ENCODE measurements at places on chromosomes 1 and 21.

- no peak for DNase-seq
Measured at GRCh38 chr1:40318476-40318875, 1.4 kb upstream of the COL9A2 start.

DNA sequence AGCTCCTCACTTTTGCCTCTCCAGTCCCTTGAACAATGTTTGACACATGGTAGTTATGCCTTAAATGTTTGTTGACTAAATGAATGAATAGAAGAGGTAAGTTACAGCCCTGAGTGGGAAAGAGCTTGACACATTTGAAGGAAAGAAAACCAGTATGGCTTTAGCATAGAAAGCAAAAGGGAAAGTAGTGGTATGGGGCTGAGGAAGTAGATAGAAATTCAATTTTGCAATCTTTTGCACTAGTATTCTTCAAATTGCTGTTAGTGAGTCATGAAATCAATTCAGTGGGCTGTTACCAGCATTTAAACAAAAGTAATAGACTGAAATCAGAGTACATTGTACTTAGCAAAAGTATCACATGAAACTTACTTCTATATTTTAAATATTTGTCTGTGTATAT lies 21.1 kb downstream of the PLA2G4A start:
- no peak for DNase-seq

GRCh38 chr1:190001187-190001586 lies 476.5 kb downstream of the BRINP3 start:
- DNase-seq, result no peak

DNA sequence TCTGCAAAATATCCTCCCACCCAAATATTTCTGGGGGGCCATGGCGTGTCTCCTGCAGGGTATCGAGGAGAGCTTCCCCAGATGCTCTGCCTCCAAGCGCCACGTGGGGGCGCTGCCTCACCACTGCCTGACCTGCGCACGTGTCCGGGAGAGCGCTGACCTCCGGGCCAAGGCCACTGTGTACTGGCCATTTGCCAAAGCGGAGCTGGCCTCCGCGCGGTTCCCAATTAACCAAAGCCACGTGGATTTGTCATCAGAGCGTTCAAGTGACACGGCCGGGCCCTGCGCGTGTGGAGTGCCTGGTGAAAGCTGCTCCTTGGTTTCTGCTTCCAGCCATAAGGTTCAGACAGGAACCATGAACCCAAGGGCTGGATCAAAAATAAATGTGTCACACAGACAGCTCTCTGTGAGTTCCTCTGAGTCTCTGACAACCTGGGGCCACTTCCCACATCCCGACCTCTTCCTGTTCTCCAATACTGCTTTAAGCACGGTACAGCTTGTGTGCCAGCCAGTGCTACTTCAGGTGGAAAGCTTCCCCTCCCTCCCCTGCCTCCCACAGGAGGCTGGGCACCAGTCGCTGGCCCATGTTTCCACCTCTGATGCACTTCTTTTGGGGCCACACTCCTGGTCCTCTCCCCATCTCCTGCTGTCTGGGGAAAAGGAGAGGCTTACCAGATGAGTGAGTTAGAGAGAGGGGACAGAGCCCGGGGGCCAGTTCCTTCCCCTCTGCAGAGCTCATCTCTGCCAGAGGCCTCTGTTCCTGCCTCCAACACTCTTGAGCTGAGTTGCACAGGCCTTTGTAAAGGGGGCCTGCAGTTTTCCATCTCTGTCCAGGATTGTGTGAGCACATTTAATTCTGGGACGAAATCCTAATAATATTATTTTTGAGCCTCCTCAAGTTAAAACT lies 26.1 kb downstream of the ZP4 start:
- DNase-seq, result peak; percentile 48

GRCh38 chr1:8910331-8910730 lies 31.8 kb upstream of the ENO1 start:
- DNase-seq, result no peak

- no peak for DNase-seq
Measured at GRCh38 chr1:65321879-65322278, 12.5 kb downstream of the DNAJC6 start.

- DNase-seq, result peak; percentile 55
Measured at GRCh38 chr1:223479718-223480425, 86.7 kb downstream of the CCDC185 start.

- no peak for DNase-seq
Measured at GRCh38 chr1:99768104-99768503, 1.7 kb upstream of the FRRS1 start.

- DNase-seq, result peak; percentile 92
Measured at GRCh38 chr1:203673550-203674411, 47.1 kb downstream of the ATP2B4 start.

DNA sequence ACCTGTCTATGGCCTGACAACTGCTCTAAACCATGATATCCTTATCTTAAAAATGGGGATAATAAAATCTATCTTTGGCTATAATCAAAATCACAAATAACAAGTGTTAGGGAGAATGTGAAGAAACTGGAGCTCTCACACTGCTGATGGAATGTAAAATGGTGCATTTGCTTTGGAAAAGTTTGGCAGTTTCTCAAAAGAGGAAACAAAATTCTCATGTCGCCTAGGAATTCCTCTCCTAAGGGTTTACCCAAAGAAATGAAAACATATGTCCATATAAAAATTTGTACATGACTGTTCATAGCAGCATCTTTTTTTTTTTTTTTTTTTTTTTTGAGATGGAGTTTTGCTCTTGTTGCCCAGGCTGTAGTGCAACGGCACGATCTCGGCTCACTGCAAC lies 64.3 kb downstream of the ZNF281 start:
- no peak for DNase-seq

DNA sequence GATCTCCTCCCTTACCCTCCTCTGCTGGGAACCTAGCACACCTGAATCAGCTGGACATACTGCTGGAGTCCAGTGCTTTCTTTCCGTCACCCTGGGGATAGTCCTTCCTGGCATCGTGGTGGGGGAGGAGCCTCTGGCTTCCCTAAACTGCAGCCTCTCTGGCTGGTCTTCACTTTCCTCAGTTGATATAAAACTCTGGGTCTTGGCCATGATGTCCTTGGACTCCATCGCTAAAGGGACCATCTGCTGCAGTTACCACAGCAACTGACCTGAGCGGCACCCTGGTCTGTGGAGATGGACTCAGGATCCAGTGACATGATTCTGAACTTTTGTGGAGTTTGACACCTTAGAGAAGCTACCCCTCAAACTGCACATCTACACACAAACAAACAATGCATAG lies 22.8 kb downstream of the PARS2 start:
- no peak for DNase-seq

GRCh38 chr1:12194666-12195216 lies 27.9 kb downstream of the TNFRSF1B start:
- no peak for DNase-seq

DNA sequence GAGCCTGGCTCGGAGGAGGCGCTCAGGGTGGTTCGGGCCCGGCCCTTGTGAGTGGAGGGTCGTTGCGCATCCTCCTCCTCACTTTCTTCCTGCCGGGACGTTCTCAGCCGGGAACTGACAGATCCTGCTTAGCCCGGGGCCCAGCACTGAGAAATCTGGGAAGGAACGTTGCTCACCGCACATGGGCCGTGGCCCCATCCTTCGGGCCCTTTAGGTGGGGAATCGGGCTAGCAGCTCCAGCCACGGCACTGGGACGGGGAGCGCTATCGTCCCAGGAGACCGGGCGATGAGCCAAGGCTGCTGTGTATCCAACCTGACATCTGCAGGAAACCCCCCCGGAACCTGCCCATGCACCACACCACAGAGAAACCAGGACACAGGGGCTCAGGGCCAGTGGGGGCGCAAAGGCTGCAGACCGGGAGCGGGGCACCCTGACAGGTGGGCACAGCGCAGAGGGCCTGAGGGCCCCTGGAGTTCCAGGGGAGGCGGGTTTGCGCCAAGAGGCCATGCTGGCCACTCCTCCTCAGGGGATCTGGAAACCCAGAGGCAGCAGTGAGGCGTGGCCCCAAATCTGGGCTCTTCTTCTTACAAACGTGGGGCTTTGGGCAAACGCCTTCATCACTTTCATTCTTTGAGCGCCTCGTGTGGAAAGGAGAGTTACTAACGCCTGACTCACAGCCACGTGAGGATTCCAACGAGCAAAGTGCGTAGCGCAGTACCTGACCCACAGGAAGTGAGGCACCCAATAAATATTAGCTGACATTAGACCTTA lies at the start of gene SH2D5:
SH2D5 (minus strand) TSS at position 116 of the 772 bp plus-strand sequence. CDS start 4,659 bp downstream, outside the sequence.
- DNase-seq, result peak; percentile 95

GRCh38 chr21:42476388-42477331 lies 19.4 kb downstream of the RSPH1 start:
- no peak for DNase-seq

DNA sequence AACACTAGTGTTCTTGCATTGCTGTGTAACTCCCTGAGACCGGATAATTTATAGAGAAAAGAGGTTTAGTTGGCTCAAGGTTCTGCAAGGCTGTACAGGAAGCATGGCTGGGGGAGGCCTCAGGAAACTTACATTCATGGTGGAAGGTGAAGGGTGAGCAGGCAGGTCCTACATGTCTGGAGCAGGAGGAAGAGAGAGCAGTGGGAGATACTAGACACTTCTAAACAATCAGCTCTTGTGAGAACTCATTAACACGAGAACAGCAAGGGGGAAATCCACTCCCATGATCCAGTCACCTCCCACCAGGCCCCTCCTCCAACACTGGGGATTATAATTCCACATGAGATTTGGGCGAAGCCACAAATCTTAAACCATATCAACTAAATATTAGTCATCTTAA lies 30.1 kb downstream of the RNF2 start:
- DNase-seq, result no peak

- no peak for DNase-seq
Measured at GRCh38 chr1:226404063-226404903, 3.6 kb downstream of the PARP1 start.

DNA sequence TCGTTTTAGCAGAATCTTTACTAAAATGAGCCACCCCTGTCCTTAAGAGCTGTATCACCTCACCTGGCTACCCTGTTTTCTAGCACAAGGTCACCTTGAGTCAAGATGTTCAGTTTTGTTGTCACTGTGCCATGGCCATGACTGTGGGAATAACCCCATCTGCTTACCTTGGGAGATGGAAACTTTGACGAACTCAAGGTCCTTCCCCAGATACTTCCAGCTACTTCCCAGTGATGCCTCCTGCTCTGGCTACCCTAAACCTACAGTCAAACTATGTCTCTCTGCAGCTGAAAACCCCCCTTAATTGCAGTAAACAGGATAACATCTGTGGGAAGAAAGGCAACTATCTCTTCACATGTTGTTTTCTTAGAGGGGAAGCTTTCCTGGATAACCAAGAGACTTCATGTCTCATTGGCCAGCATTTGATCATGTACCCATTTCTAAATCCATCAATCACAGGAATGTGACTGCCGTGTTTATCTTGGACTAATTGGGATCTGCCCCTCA lies 89.5 kb upstream of the C1orf21 start:
- DNase-seq, result no peak

DNA sequence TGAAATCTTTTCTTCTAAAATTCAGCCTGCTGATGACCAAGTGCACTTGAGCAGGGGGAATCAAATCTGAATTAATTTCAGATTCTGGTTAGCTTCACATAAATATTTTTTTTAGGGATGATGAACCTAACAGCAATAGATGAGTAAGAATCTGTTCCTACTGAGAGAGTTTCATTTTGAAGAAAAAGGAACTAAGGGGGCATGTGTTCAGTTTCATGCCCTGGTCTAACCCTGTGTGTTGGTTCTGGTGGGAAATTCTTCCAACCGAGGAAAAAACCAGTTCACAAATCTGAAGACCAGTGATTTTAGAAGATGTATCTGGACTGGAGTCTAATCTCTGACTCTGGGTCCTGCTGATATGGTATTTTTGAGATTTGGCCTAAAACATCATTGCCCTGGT lies 13.7 kb downstream of the SELL start:
- no peak for DNase-seq

- peak; percentile 96 for DNase-seq
Measured at GRCh38 chr1:119647734-119648619, at the start of gene ZNF697. Gene ZNF697, minus strand, starts transcription at chr1:119648266. Its CDS starts 22,166 bp downstream, at chr1:119626100.

- no peak for DNase-seq
Measured at GRCh38 chr21:45408801-45409261, 3.9 kb downstream of the COL18A1 start.

GRCh38 chr21:16872616-16873015 lies 640.2 kb upstream of the CXADR start:
- no peak for DNase-seq

- DNase-seq, result no peak
Measured at GRCh38 chr1:118973531-118974137, 14.5 kb downstream of the TBX15 start.

DNA sequence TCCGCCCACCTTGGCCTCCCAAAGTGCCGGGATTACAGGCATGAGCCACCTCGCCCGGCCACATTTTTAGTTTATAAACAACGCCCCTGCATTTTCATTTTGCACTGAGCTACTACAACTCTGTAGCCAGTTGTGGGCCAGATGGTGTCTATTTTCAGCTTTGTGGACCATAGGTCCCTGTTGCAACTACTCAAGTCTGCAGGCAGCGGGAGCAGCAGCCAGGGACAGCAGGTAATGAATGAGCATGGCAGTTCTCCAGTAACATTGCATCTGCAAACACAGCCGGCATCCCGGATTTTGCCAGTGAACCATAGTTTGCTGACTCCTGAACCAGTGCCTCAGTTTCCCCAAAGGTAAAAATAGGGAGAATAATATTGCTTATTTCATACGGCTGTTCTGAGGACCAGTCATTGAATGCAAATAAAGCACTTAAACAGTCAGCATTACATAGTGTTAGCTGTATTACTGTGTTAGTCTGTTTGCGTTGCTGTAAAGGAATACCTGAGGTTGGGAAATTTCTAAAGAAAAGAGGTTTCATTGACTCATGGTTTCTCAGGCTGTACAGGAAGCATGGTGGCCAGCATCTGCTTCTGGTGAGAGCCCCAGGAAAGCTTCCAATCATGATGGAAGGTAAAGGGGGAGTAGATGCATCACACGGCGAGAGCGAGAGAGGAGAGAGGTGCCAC lies 65.5 kb upstream of the SLC45A1 start:
- DNase-seq, result no peak

GRCh38 chr21:16509476-16509875 lies 779.7 kb downstream of the USP25 start:
- DNase-seq, result no peak

DNA sequence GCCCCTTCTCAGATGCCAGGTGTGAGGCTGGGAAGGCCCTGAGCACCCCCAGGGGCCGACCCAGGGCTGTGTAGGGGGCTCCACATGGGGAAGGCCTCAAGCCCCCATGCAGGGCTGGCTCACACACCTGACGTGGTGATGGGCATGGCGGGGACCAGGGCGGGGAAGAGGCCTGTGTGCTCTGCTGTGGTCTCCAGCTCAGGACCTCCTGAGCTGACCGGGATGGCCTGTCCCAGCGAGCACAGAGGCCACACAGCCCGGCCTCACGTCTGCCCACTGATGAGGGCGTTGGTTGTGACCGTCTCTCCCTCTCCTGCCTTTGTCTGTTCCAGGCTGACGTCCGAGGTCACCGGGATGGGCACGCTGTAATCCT lies 40.2 kb upstream of the COL6A1 start:
- no peak for DNase-seq

GRCh38 chr1:163928651-163929050 lies 606.9 kb downstream of the NUF2 start:
- no peak for DNase-seq

GRCh38 chr1:58620926-58621325 lies 43.9 kb upstream of the TACSTD2 start:
- no peak for DNase-seq

GRCh38 chr1:181181792-181182585 lies 93.5 kb downstream of the IER5 start:
- DNase-seq, result no peak

GRCh38 chr1:213884402-213884801 lies 103.4 kb upstream of the PROX1 start:
- DNase-seq, result no peak
